ENCODE measurements at places on chromosomes 13 and 19. TPM values are rescaled to one million over a fixed set of nuclear protein-coding genes. Genes with fewer than 3 reads are reported as not detected.

SERTM1 gene
- not detected for total RNA-seq

CLEC11A gene
- total RNA-seq = 4.2 TPM

PEPD gene
- 29.7 TPM for total RNA-seq

C19orf73 gene
- 2.5 TPM for total RNA-seq

CYP4F2 gene
- not detected for total RNA-seq

ARHGAP33 gene
- total RNA-seq = 130 TPM

IGFL1 gene
- not detected for total RNA-seq

KCNC3 gene
- total RNA-seq = 21.7 TPM

COX7A1 gene
- total RNA-seq = not detected

ZNF136 gene
- total RNA-seq = 16.7 TPM

PRR22 gene
- total RNA-seq = 10.6 TPM

PLK5 gene
- 0.17 TPM for total RNA-seq

SERPINE3 gene
- total RNA-seq = not detected

CYSLTR2 gene
- not detected for total RNA-seq

IGFL2 gene
- not detected for total RNA-seq

VAV1 gene
- 92.7 TPM for total RNA-seq

C1QTNF9B gene
- not detected for total RNA-seq

PODNL1 gene
- total RNA-seq = not detected

PEAK3 gene
- 0.18 TPM for total RNA-seq

CCNE1 gene
- 34.0 TPM for total RNA-seq

NKPD1 gene
- 1.0 TPM for total RNA-seq

ZC3H13 gene
- total RNA-seq = 40.9 TPM

LPAR6 gene
- total RNA-seq = not detected

NCR1 gene
- not detected for total RNA-seq

F10 gene
- total RNA-seq = not detected

ZIK1 gene
- total RNA-seq = not detected

TMEM255B gene
- 6.8 TPM for total RNA-seq

CEP89 gene
- total RNA-seq = 20.6 TPM

PSG11 gene
- total RNA-seq = not detected

ZNF709 gene
- 4.6 TPM for total RNA-seq

APOC4 gene
- total RNA-seq = not detected

ACP7 gene
- not detected for total RNA-seq

CYP2A7 gene
- not detected for total RNA-seq

INSL3 gene
- not detected for total RNA-seq

TNNI3 gene
- total RNA-seq = not detected

URAD gene
- total RNA-seq = not detected

CD79A gene
- total RNA-seq = 896 TPM

LHB gene
- total RNA-seq = not detected

B3GNT3 gene
- total RNA-seq = not detected

TRPC4 gene
- not detected for total RNA-seq

DNAAF3 gene
- 2.2 TPM for total RNA-seq

CGB1 gene
- total RNA-seq = not detected

COMMD6 gene
- total RNA-seq = 69.6 TPM

RFX1 gene
- 17.4 TPM for total RNA-seq

NFIX gene
- 0.72 TPM for total RNA-seq

PRR19 gene
- total RNA-seq = 0.40 TPM

KCNK6 gene
- total RNA-seq = 6.9 TPM

CATSPERD gene
- total RNA-seq = 0.26 TPM

ATCAY gene
- not detected for total RNA-seq

GRIN3B gene
- total RNA-seq = not detected

INAFM1 gene
- total RNA-seq = 7.6 TPM

LILRB3 gene
- total RNA-seq = not detected
